ENCODE measurements at places on chromosomes 13 and 19.

DNA sequence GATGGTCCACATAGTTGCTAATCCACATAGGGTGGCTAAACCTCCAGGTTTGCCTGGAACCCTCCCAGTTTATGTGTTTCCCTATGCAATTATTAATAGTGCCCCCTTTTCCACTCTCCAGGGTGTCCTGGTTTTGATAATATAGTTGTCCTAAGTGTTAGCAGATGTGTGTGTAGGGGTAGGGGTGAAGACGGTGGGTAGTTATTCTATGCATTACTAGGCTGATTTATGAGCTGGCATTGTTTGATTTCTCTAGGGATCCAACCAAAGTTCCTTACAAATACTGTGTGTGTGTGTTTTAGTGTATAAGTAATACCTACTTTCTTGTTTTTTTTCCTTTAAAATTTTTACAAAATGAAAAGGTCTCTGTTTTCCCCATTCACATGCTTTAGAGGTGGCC lies 21.1 kb downstream of the GTF2F2 start:
- DNase-seq, result no peak

GRCh38 chr19:34881982-34882381 lies 44.7 kb upstream of the ZNF30 start:
- no peak for DNase-seq

DNA sequence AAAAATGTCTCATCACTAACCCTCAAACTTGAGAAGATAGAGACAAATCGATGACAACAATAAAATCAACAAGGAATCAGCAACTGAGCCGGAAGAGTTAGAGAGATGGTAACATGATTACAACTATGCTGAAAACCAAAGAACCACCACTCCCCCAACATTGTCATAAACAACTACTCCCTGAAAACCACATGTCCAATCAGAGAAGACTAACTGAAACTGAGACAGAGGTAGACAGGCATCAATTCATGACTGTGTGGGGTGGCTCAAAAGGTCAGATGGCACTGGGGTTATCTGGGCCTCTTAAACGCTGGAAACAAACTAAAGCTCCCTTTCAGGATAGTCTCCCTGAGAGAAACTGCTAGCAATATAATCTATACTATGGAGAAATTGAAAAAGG lies 488.8 kb downstream of the KCTD12 start:
- no peak for DNase-seq

GRCh38 chr19:813219-814151 lies 8.3 kb downstream of the PLPPR3 start:
- no peak for DNase-seq

DNA sequence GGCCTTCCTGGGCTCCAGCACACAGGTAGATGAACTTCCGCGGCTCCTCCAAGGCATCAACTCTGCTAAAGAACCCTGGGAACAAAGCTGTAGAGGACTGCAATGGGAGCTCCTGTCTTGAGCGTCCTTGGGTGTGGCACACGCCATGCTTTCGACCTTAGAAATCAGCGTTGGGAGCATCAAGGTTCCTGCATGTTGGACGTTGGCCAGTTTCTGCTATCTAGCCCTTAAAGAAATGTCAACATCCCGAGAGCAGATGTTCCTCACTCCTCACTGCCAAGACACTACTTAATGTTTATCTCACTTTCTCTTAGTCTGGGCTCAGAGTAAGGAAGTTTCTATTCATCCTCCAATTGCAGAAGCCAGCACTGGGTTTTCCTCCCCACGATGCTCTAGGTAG lies 70.6 kb upstream of the MEDAG start:
- no peak for DNase-seq

- DNase-seq, result no peak
Measured at GRCh38 chr13:112248406-112248760, 127.8 kb upstream of the SPACA7 start.

DNA sequence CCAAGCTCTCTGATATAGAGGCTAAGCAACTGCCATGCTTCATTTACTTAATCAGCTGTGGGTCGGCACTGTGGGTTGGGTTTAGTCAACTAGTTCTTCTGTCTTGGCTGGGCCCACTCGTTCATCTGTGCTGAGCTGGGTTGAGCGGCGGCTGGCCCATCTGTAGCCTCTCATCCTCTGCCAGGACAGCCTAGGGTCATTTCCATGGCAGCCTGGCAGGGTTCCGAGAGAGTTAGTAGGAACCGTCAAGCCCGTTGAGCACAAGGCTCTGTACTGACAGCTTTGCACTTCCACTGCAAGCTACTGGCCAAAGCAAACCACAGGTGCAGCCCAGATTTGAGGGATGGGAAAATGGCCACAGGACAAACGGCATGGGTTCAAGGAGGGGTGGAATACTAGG lies 6.6 kb upstream of the ZNF835 start:
- no peak for DNase-seq

GRCh38 chr13:48144413-48145035 lies 49.6 kb upstream of the MED4 start:
- DNase-seq, result no peak

DNA sequence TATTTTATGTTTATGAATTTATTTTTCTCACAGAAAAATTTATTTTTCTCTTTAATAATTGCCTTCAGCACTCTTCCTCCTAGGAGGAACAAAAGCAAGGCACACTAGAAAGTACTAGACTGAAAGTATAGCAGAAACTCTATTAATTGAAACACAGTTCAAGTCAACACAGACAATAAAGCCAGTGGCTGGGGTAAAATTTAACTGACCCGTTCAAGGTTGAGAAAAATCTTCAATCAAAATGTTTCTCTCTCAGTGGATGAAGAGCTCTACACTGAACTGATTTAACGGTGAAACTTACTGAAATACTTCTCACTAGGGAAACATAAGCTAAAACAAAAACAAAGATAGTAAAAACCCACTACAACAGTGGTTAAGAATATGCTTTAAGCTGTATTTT lies 230.1 kb upstream of the MIR17HG start:
- no peak for DNase-seq

DNA sequence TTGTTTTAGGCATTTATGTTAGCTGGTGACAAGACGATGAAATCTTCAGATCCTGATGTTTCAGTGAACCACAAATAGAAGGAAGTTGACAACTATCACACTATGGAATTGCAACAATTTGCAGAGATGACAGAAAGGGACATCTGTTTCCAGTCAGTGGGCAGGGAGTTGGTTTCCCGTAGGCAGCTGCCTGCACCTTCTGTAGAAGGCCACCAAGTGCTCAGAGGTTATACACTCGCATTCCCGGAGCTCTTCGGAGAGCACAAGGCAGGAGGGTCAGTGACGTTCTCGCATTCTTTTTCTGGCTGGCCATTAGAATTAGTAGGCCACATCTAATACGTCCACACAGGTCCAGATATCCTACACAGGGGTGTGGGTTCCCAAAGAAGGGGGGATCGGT lies 129.4 kb downstream of the SHISA2 start:
- DNase-seq, result no peak

DNA sequence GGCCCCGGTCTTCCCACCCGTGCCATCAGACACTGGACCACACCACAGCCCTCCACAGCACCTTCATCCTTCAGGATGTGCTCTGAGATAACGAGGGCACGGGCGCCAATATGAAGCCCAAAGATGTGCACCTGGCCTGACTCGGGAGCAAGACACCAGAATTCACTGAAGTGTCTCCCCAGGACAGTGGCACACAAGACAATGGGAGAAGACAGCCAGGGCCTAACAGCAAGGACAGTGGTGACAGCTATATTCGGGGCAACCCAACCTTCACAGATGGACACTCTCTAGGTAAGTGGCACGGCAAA lies 7.2 kb downstream of the DDX39A start:
- no peak for DNase-seq

- no peak for DNase-seq
Measured at GRCh38 chr19:10543059-10543419, 665 bp upstream of the ATG4D start.

Measured in stimulated activated CD4-positive, alpha-beta T cell treated with anti-CD3 and anti-CD28 coated beads, Interleukin-15, amount 100 ng/mL, for 1 hour (primary cell).